Activated CD4-positive, alpha-beta T cell treated with anti-CD3 and anti-CD28 coated beads for 36 hours (primary cell): ENCODE measurements at places on chromosomes 5 and 9. TPM values are rescaled to one million over a fixed set of nuclear protein-coding genes. Genes with fewer than 3 reads are reported as not detected.
A peak's percentile ranks its signal among the peaks of the same experiment; 100 is the strongest.

- DNase-seq = no peak
- H3K27ac ChIP-seq = no peak overlapping the region
- H3K4me3 ChIP-seq = no peak overlapping the region
- no peaks in the 10 kb centered on the region for H3K36me3 ChIP-seq
- H3K27me3 ChIP-seq = peaks cover 4% of the 10 kb centered on the region
- H3K4me1 ChIP-seq = no peaks in the 10 kb centered on the region
Observed at GRCh38 chr9:131116281-131117120, 8.9 kb upstream of the NUP214 start.

DNA sequence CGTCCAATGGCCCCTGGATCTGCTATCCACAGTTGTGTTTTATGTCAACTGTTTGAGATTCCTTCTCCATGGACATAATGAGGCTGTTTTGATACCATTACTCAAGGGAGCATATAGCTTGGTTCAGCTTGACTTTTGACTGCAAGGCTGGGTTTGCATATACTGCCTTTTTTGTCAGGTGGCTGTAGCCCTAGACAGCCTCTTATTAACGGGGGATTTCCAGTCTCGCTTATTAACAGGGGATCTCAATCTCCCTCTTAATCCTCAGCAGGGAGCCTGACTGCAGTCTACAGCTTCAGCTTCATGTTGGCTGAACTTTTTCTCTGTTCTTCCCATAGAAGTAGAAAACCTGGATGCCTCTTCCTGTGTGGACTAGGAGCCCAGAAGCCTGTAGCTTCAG, 73.7 kb upstream of the TNC start:
- no peak for DNase-seq
- peaks cover 25% of the 10 kb centered on the region for H3K27me3 ChIP-seq
- no peaks in the 10 kb centered on the region for H3K4me1 ChIP-seq
- no peaks in the 10 kb centered on the region for H3K36me3 ChIP-seq
- H3K4me3 ChIP-seq = no peak overlapping the region

GRCh38 chr9:7342229-7342628, 457.3 kb downstream of the DMAC1 start:
- H3K27ac ChIP-seq = no peak overlapping the region
- H3K4me3 ChIP-seq = no peak overlapping the region
- no peaks in the 10 kb centered on the region for H3K36me3 ChIP-seq
- H3K27me3 ChIP-seq = peaks cover 11% of the 10 kb centered on the region
- no peaks in the 10 kb centered on the region for H3K4me1 ChIP-seq

Gene AJM1
- total RNA-seq = 4.3 TPM

Gene LIFR
- 0.09 TPM for total RNA-seq

Gene SMC5
- total RNA-seq = 43.0 TPM

DNA sequence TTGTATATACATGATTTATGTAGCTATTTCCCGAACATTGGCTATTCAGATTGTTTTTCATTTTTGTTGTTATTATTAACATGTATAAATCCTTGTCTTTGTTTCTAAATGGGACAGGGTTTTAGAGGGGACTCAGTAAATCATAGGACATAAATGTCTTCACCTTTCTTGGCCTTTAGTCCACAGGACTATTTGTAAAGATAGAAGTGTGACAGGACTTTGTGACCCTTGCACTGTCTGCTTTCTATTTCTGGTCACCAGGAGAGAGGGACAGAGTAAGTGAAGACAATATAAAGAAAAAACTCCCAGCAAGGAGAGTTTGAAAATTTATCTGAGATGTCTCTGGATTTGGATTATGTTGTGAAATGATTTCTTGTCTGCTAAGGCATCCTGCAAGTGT, 78.6 kb upstream of the GOLM1 start:
- H3K4me1 ChIP-seq = no peaks in the 10 kb centered on the region
- DNase-seq = no peak
- no peaks in the 10 kb centered on the region for H3K27me3 ChIP-seq
- H3K36me3 ChIP-seq = no peaks in the 10 kb centered on the region
- H3K4me3 ChIP-seq = no peak overlapping the region
- no peak overlapping the region for H3K27ac ChIP-seq

DNA sequence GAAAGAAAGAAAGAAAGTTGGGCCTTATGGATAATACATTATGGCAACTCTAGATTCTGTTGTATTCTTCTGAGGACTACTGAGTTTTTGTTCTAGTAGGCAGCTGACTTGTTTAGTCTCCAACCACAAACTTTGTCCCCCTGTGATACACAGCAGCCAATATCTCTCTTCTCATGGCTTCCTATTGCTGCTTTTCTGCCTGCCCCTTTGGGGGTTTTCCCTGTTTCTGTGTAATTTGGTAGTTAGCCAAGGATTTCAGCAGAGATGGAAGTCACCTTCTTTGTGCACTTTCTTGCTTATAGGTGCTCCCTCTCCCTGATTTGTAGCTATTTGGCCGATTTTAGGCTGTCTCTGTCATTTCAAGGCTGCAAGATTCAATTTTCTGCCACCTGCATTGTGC, 109.6 kb downstream of the FGF1 start:
- H3K27me3 ChIP-seq = no peaks in the 10 kb centered on the region
- no peak overlapping the region for H3K4me3 ChIP-seq
- H3K4me1 ChIP-seq = peaks cover 17% of the 10 kb centered on the region
- DNase-seq = no peak
- H3K36me3 ChIP-seq = no peaks in the 10 kb centered on the region

- H3K4me1 ChIP-seq = peaks cover 5% of the 10 kb centered on the region
- peaks cover 4% of the 10 kb centered on the region for H3K27me3 ChIP-seq
- no peaks in the 10 kb centered on the region for H3K36me3 ChIP-seq
- DNase-seq = peak; percentile 67
- H3K4me3 ChIP-seq = no peak overlapping the region
Observed at GRCh38 chr5:71757590-71758543, 38.8 kb downstream of the CARTPT start.

DNA sequence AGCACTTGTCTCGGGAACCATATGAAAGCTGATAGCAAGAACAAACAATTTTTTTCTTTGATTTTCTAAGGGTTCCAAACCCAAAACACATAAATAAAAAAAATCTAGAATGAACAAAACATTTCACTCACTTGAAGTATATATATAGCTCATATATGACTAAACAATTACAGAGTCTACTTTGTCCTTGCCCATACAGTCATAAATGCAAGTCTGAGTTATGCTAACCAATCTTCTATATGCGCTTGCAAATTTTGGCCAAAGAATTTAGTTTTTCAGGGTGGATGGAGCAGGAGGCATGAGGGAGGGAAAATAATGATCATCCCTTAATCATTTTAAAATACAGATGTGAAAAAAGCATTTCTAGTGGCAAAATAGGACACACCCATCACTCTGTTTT, 370.1 kb downstream of the BNC2 start:
- no peaks in the 10 kb centered on the region for H3K27me3 ChIP-seq
- H3K4me1 ChIP-seq = no peaks in the 10 kb centered on the region
- H3K27ac ChIP-seq = no peak overlapping the region
- no peaks in the 10 kb centered on the region for H3K36me3 ChIP-seq

Gene HEMGN
- 1.5 TPM for total RNA-seq

DNA sequence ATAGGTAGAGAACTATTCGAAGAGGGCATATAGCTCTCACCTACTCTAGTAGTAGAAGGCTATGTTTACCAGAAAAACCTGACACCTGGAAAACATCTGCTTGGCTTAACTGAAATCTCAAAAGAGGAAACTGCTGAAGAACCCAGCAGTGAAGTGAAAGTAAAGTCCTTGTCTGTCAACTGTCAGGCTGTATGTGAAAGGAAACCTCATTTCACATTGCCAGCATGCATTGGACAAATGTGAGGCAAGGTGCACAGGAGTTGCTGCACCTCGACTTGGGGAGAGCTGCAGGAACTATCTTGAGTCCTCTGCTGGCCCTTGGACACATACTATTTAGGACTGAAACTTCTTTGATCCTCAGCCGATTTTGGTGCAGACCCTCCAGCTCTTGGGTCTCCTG, 53.3 kb downstream of the NREP start:
- no peak overlapping the region for H3K27ac ChIP-seq
- H3K4me3 ChIP-seq = no peak overlapping the region
- H3K36me3 ChIP-seq = no peaks in the 10 kb centered on the region
- DNase-seq = no peak
- peaks cover 9% of the 10 kb centered on the region for H3K4me1 ChIP-seq

Gene TLR4
- total RNA-seq = not detected

Gene CNTLN
- 1.2 TPM for total RNA-seq

DNA sequence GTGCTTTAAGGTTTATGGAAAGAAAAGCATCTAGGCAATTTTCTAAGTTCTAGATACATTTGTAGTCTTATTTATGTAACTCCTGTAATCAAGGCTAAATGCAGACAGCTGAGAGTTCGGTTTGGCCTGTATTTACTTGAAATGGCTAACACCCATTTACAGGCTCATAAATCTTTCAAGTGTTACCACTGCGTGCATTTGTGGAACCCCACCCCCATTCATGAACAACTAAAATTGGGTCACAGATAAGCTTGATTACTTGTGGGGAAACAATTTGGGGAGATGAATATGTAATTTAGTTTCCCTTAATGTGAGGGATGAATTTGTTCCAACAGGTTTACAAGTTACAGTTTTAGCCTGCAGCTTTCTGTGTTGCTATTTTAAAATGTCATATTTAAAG, 360.6 kb downstream of the ARRDC3 start:
- H3K27me3 ChIP-seq = peaks cover 7% of the 10 kb centered on the region
- no peaks in the 10 kb centered on the region for H3K4me1 ChIP-seq
- no peak for DNase-seq
- H3K36me3 ChIP-seq = no peaks in the 10 kb centered on the region
- no peak overlapping the region for H3K4me3 ChIP-seq
- H3K27ac ChIP-seq = no peak overlapping the region

DNA sequence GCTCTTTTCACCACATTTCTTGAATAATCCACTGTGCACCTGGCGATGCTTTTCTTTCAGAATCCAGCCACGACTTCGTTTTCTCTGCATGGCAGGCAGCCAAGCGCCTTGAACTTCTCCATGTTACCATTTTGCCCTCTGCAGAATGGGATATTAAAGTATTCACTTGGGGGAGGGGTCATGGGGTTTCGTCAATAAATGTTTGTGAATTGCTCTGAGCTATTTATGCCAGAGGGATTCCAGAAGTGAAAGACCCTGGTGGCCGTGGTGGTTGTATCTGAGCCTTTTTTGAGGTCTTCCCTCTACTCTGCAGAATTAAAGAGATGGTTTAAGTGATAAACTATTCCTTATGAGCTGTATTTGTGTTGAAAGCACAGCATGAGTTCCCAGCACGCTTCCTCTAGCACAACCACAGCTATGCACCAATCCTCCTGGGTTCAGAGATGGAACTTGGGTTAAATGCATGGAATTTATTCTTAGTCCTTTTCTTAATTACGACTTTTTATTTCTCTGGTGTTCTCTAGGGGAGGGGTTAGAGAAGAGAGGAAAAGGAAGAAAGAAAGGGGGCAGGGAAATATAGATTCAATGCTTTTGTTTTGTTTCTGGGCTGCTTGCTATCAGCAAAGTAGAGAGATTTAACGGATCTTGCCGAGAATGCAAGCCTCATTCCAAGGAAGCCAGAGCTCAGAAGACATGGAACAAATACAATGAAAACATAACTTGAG, 478.2 kb upstream of the TNC start:
- peaks cover 25% of the 10 kb centered on the region for H3K27me3 ChIP-seq
- no peak overlapping the region for H3K27ac ChIP-seq
- no peaks in the 10 kb centered on the region for H3K4me1 ChIP-seq
- DNase-seq = no peak
- no peak overlapping the region for H3K4me3 ChIP-seq

- H3K27me3 ChIP-seq = no peaks in the 10 kb centered on the region
- H3K27ac ChIP-seq = no peak overlapping the region
- no peak for DNase-seq
- no peaks in the 10 kb centered on the region for H3K4me1 ChIP-seq
Observed at GRCh38 chr5:88051148-88051547, 217.5 kb downstream of the TMEM161B start.

- no peak overlapping the region for H3K4me3 ChIP-seq
- no peaks in the 10 kb centered on the region for H3K4me1 ChIP-seq
- no peak overlapping the region for H3K27ac ChIP-seq
- no peaks in the 10 kb centered on the region for H3K27me3 ChIP-seq
Observed at GRCh38 chr5:6338135-6338534, 40.2 kb downstream of the MED10 start.

- peak overlapping the region; percentile 88 for H3K27ac ChIP-seq
- peaks cover 17% of the 10 kb centered on the region for H3K4me1 ChIP-seq
- no peak overlapping the region for H3K4me3 ChIP-seq
Observed at GRCh38 chr9:38009035-38009501, 60.0 kb downstream of the SHB start.

Gene TPPP
- total RNA-seq = 0.21 TPM

Gene SPAG8
- 1.7 TPM for total RNA-seq

DNA sequence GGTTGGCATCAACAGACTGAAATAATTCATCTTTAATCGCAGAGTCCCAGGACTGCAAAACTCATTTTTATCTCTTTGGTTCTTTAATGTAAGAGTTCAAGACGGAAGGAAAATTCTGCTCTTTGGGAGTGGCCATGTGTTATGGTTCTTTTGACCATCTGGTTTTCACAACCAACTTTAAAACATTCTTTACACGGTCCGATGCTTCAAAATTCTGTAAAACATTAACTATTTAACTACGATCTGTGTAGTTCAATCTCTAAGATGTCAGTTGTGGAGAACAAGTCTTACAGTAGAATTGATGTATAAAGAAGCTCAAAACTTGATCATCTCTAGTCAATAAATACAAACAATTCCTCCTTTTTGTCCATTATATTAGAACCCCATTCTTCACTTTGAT, 83.0 kb downstream of the CMYA5 start:
- no peak for DNase-seq
- peaks cover 13% of the 10 kb centered on the region for H3K4me1 ChIP-seq
- no peak overlapping the region for H3K4me3 ChIP-seq
- no peak overlapping the region for H3K27ac ChIP-seq

GRCh38 chr9:120922404-120923195, 4.0 kb downstream of the TRAF1 start:
- H3K27me3 ChIP-seq = no peaks in the 10 kb centered on the region
- H3K27ac ChIP-seq = peak overlapping the region; percentile 90
- H3K4me1 ChIP-seq = peaks cover 77% of the 10 kb centered on the region
- peaks cover 85% of the 10 kb centered on the region for H3K36me3 ChIP-seq
- peak overlapping the region; percentile 90 for H3K4me3 ChIP-seq

Gene PRDM9
- not detected for total RNA-seq

GRCh38 chr9:106956971-106957370, 94.0 kb downstream of the ZNF462 start:
- H3K27me3 ChIP-seq = peaks cover 2% of the 10 kb centered on the region
- no peak overlapping the region for H3K4me3 ChIP-seq
- no peaks in the 10 kb centered on the region for H3K36me3 ChIP-seq
- H3K27ac ChIP-seq = no peak overlapping the region

Gene FBN2
- total RNA-seq = not detected

DNA sequence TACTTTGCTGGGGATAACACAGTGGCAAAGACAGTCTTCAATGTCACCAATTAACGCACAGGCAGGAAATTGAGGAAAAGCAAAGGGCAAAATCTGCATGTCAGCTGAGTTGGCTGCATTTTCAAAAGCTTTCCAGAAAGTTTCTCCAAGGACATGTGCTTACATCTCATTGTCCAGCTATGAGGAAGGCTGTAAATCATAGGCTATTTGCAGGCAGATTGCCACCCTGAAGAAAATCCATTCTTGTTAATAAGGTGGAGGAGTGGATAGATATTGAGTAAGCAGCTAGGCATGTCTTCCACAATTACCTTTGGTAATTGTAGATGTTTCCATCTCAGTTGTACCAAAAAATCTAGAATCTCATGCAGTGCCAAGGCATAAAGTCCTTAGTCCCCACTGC, 278.0 kb upstream of the NUDT12 start:
- no peaks in the 10 kb centered on the region for H3K36me3 ChIP-seq
- no peak for DNase-seq
- H3K4me3 ChIP-seq = no peak overlapping the region
- no peak overlapping the region for H3K27ac ChIP-seq
